ENCODE measurements at places on chromosomes 2 and 18.

GRCh38 chr2:34808426-34808825, 1209.3 kb upstream of the FAM98A start:
- DNase-seq: no peak

DNA sequence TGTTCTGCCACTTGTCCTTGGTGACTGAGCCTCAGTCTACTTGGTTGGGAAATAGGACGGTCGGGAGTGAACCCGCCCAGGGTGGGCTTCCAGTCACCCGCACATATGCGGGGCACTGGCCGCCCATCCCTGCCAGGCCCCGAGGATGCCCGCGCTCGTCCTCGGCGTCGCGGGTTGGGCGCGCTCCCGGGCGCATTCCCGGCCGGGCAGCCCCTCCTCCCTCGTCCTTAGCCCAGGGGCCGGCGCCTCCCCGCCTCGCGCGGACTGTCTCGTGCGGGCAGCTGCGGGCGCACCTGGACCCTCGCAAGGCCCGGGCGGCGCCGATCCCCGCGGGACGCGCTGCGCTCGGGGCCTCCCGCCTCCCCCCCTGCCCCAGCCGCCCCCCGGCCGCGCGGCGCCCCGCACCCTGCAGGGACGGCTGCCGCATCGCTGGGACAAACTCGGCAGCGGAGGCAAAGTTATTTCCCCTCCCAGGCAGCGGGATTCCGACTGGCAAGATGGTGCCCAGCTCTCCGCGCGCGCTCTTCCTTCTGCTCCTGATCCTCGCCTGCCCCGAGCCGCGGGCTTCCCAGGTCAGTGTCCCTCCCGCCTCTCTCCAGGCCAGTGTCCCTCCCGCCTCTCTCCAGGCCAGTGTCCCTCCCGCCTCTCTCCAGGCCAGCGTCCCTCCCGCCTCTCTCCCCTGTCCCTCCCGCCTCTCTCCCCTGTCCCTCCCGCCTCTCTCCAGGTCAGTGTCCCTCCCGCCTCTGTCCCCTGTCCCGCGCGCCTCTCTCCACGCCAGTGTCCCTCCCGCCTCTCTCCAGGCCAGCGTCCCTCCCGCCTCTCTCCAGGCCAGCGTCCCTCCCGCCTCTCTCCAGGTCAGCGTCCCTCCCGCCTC, at the start of gene FBLN7:
Gene FBLN7 (plus strand): TSS at position 227 of the 874 bp plus-strand sequence. CDS start 271 bp downstream, at position 498.
- DNase-seq: no peak

GRCh38 chr2:147538088-147538487, 306.7 kb upstream of the ACVR2A start:
- no peak for DNase-seq

DNA sequence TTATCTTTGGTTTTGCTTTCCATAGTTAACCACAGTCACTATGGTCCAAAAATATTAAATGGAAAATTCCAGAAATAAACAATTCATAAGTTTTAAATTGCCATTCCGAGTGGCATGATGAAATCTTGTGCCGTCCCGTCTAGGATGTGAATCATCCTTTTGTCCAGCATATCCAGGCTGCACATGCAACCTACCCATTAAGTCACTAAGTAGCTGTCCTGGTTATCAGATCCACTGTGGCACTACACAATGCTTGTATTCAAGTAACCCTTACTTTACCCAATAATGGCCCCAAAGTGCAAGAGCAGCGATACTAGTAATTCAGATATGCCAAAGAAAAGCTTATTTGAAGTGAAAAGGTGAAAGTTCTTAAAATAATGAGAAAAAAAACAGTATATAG, 10.7 kb downstream of the USP34 start:
- no peak for DNase-seq

DNA sequence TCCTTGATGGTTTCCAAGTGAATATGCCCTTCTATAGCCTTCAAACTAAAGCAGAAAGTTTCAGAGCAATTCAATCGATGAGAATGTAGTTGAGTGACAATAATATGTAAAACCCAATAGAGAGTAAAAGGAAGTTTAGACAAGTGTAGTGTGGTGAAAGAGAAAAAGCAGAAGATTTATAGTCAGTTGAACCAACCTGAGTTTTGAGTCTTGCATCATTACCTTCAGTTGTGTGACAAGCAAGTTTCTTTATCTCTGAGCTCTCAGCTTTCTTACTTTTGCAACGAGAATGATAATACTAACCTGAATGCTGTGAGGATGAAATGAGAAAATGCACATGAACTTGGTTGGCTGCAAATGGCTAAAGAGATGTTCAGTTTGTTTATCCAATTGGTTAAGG, 40.6 kb upstream of the TMEM247 start:
- no peak for DNase-seq

GRCh38 chr2:219570924-219571310, 422 bp downstream of the OBSL1 start:
- no peak for DNase-seq

DNA sequence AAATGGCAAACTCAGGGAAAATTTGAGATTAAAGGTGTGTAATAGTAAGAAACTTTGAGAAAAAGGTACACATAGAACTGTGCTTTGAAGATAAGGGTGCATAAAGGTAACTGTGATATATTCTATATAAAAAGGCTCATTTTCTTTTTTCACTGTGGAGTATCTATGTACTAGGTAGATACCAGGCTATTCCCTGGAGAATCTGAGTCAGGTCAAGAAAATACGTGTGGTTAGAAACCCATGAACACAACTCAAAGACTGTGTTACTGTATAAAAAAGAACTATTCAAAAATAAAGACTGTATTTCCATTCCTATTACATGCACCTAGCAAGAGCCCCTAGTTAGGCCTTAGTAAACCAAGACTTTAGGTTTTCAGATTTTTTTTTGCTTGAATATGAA, 100.1 kb upstream of the GRB14 start:
- no peak for DNase-seq

DNA sequence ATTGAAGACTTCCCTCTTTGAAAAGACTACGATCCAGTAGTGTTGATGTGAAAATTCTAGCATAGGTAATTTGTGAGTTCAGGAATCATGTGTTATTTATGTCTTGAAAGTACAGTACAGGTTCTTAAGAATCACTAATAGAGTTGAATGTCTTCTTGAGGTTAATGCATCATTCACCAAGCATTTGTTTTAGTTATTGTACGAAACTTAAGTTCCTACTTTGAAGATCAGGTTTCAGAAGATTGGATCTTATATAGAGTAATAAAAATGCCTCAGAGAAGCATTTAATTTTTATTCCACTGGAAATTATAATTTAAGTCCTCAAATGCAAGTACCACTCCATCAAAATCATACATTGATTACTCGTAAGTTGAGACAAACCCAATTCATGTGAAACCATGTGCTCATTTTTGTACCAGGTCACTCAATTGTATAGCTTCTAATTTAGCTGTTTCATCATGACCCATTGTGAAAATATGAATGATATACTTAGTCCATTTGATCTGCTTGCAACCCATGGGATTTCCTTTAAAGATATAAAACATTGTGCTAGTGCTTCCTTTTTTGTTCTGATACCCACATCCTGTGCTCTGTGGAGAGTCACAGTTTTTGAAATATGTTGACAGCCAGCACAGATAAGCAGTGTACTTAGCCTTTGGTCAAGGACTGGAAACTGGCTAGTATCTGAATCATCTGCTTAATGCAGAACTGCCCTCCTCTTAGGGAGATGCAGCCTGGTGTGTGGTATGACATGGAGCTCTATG, 22.5 kb upstream of the RAB27B start:
- DNase-seq: no peak

GRCh38 chr18:79496978-79497637, 101.4 kb downstream of the NFATC1 start:
- no peak for DNase-seq

- DNase-seq: no peak
Measured at GRCh38 chr2:218482651-218483050, 63.7 kb downstream of the VIL1 start.

DNA sequence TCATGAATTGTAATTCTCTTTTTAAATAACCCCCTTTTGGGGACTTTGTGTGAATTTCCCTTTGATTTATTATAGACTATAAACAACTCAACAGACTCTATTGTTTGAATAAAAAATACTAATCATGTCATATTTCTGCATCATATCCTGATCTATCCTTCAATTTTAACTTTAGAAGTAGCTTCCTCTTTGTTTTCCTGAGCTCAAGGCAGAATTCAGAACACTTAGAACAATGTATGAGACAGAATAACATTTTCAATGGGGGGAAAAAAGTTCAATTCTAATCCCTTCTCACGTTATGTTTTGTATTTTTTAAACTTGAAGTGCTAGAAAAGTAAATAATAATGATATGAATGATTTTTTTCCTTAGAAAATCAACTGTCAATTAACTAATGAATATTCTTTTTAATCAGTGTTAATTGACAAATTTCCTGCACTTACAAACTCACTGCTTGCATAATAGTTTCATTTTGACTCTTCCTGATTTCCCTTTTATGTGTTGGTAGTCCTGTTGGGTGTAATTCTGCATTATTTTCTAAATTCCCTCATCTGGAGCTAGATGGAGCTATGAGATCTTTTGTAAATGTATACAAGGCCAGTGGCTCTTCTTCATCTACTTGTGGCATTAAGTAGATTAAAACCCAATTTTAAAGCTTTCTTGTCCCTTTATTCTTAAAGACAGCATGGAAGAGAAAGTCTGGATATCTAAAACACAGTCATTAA, 326.1 kb downstream of the PARD3B start:
- DNase-seq: no peak

DNA sequence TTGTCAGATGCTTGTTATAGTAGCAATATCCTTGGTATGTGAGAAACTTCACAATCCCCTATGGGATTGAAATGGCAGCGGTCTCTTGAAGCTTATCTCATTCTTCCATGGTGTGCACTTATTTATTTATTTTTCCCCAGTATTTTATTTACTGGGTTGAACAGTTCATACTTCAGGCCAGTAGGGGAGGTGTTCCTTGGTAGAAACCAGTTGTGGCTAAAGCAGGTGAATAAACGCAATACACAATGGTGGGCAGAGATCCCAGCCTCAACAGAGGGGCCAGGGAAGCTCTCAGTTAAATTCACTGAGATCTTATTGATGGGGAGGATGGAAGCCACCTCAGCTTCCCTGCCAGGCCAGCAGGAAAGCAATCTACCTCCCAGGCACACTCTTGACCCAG, 93.7 kb upstream of the SRD5A2 start:
- no peak for DNase-seq

DNA sequence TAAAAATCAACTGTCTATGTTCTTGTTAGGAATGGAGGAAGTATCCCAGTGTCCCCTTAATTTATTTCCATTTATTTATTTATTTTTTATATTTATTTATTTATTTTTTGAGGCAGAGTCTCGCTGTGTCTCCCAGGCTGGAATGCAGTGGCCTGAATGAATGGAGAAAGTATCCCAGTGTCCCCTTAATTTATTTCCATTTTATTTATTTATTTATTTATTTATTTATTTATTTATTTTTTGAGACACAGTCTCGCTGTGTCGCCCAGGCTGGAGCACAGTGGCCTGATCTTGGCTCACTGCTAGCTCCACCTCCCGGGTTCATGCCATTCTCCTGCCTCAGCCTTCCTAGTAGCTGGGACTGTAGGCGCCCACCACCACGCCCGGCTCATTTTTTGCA, 34.1 kb downstream of the MIB1 start:
- no peak for DNase-seq

DNA sequence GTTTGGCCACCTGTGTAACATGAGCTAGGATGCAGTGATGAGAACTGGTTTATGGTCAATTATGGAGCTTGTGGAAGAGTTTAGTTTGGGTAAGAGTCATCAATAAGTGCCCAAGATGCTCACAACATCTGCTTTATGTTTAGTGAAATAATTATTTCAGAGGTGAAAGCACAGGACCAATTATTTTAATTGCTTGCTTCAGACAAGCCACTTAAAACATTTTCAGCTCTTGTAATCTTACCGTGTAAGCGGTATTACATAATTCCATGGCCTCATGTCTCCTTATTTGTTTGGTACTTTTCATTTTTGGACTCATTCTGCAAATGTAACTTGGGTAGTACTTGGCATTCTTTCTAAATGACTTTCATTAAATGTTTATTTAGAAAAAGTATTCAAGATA, 5.4 kb downstream of the B3GNT2 start:
- no peak for DNase-seq

- no peak for DNase-seq
Measured at GRCh38 chr2:97996679-97997078, 931 bp upstream of the TMEM131 start.

GRCh38 chr2:41854227-41854626, 193.6 kb upstream of the PKDCC start:
- DNase-seq: no peak

DNA sequence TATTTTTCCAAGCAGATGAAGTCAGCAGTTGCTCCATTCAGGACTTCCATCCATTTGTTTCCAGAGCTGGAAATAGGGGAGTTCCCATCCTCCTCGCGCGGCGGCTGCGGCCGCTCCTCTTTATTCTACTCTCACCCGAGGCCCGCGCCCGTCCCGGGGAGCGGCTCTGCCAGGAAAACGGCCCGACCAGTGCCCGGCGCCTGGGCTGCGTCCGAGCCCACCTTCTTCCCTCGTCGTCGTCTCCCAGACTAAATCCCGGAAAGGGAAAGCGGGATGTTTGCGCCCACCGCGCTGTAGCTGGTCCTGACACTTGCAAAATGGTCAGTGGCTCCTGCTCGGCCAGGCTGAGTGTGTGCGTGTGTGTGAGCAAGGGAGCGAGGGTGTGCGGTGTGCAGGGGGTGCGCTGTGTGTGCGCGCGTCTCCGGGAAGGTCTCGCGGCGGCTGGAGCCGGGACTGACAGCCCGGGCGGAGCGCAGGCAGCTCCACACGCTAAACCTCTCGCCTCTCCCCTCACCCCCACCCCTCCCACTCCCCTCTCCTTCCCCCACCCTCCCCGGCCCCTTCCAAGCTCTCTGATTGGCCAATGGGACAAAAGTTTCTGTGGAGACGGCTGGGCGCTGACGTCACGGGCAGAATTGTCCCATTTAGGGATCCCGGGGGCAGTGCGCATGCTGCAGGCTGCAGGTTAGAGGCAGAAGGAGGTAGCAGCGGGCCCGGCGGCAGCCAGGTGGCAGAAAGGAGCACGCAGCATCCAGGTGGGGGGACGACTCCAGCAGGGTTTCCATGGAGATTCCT, at the start of gene NOL4:
Gene NOL4 (minus strand): TSS at position 491 of the 795 bp plus-strand sequence. CDS start 1,660 bp downstream, outside the sequence.
- peak; percentile 92 for DNase-seq

DNA sequence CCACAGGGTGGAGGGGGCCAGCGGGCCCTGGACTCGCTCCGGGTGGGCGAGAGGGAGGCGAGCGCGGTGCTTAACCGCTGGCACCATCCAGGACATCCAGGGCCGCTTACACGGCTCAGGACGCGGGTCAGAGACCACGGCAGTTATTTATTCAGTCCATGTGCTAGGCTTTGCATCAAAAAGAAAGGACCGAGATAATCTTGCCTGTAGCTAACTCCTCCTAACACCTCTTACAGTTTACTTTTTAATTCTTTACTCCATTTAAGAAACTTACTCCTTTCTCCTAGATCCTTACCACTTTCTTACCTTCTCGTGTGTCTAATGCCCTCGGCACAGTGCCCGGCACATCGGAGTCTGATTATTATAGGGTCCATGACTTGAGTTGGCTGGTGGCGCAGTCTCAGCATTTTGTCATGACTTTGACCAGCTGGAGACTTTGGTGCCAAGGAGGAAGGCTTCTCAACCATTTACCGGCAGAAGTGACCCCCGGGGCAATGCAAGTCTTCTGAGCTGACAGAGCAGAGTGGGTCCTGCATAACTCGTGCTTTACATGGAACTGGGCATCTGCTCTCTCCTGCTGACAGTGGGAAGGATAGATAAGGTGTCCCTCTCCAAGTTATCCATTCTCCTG, 503 bp downstream of the ANXA4 start:
- DNase-seq: no peak

GRCh38 chr18:5414546-5414945, 119.0 kb upstream of the ZBTB14 start:
- peak; percentile 50 for DNase-seq
